NCI-H526 (cell line): ENCODE measurements at places on chromosomes 7 and 10.

DNA sequence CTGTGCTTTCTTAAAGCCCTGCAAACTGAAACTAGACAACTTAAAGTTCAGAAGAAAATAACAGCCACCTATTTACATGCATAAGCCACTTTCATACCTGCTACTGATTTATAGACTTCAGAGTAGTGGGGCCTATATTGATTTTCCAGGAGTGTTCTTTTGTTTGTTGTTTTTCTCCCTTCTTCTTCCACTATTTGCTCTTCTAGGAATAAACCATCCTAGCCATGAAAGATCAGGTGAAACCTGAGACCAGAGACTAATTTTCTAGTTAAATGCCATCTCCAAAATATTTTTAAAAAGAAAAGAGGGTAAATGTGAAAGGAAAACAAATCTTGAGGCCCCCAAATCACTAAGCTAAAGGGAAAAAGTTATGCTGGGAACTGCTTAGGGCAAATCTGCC, 72.4 kb upstream of the C1GALT1 start:
- no peak for DNase-seq

GRCh38 chr7:108592646-108593201, 23.1 kb downstream of the DNAJB9 start:
- peak; percentile 53 for DNase-seq

GRCh38 chr10:26642896-26643653, 54.4 kb upstream of the PDSS1 start:
- no peak for DNase-seq

GRCh38 chr7:78167860-78168259, 369.3 kb downstream of the PHTF2 start:
- no peak for DNase-seq

DNA sequence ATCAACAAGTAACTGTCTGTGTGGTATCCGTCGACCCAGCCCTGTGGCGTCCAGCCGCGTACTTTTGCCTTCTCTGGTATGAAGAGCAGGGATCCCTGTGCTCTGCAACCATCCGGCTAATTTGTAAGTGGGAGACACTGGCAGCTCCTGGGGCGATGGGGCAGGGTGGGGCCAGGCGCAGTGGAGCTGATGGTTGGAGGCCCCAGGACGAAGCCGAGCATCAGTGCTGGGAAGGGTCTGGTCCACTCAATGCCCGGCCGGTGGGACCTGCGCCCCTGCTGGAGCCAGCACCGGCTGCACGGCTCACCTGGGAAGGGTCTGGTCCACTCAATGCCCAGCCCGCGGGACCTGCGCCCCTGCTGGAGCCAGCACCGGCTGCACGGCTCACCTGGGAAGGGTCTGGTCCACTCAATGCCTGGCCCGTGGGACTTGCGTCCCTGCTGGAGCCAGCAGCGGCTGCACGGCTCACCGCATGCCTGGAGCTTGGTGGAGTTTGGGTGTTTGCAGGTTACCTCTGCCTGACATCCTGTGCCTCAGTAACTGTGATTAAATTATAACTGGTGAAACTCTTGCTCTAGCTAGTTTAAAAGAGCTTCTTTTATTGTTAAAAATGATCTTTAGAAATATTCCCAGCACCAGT, 96.1 kb downstream of the NKX6-2 start:
- DNase-seq, result no peak

- peak; percentile 46 for DNase-seq
Measured at GRCh38 chr7:159154243-159154642, 9.6 kb upstream of the VIPR2 start.

DNA sequence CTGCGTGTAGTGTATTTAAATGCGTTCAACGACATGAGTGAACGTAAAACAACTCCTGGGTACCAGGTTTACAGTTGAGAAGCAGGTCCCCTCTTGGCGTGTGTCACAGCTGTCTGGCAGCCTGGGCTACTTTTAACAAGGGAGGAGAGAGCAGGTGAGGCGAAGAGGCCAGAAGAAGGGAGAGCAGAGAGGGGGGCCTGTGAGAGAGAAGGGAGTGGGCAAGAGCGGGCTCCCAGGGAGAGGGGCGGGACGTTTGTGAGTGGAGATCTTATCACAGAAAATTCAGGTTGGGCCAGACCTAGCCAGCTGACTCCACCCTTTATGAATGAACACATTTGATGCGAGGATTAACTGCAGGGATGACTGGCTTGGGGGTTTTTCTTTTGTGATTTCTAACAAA, 154.0 kb downstream of the CAMK1D start:
- DNase-seq, result peak; percentile 82

DNA sequence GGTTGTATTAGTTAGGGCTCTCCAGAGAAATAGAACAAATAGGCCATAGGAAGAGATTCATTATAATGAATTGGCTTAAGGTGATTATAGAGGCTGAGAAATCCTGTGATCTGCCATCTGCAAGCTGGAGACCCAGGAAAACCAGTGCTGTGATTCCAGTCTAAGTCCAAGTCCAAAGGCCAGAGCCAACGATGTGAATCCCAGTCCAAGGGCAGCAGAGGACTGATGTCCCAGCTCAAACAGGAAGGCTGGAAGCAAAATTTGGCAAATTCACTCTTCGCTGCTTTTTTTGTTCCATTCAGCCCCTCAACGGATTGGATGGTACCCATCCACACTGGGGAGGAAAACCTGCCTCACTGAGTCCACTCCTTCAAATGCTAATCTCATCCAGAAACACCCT, 68.0 kb downstream of the JCAD start:
- no peak for DNase-seq

GRCh38 chr7:10571759-10572158, 401.9 kb upstream of the PHF14 start:
- DNase-seq, result peak; percentile 6

DNA sequence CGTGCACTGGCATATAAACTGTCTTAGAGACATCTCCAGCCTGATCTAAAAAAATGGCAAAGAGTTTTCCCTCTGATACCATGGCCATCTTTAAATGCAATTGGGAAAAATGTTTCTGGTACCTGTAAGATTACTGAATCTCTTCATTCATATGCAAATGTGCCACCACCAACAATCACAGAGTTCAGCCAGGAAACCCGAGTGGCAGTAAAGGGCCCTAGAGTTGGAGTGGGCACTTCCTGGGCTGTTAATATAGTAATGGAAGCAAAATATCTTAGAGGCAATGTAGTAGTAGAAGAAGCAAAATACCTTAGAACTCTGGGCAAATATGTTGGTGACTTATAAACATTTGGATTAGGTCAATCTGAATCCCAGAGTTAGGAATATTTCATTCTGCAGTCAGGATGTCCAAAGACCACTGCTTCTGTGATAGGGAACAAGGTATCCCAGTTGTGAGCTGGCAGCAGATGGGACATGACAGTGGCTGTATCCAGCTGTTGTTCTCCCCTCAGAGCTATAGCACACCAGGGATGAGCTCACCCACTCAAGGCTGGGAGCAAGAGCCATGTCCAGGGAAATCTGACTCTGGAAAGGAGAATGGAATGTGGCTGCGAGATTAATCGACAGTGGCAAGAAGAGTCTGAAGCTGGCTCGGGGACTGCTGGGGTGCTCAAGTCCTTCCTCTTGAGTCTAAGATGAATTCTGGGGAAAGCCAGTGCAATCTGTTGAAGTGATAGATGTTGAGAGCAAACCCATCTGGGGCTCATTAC, 332.1 kb downstream of the PHTF2 start:
- no peak for DNase-seq

DNA sequence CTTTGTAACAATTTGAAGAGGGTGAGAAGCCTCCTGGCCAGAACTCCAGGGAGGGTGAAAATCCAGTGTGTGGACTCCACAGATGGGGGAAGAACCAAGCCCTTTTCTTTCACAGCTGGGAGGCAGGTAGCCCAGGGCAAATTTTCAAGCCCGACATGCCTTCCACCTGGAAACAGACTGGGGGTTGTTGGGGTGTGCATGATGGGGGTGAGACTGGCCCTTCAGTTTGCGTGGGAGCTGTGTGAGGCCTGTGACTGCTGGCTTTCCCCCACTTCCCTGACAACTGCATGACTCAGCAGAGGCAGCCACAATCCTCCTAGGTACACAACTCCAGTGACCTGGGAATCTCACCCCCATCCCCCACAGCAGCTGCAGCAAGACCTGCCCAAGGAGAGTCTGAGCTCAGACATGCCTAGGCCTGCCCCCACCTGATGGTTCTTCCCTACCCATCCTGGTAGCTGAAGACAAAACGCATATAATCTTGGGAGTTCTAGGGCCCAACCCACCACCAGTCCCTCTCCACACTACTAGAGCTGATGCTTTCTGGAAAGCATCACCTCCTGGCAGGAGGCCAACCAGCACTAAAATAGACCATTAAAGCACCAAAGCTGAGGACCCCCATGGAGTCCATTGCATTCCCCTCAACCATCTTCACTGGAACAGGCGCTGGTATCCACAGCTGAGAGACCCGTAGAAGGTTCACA, 445.4 kb downstream of the TFEC start:
- peak; percentile 8 for DNase-seq
